Renal pelvis (tissue), 12 donors: ENCODE measurements at places on chromosomes 3 and 15. TPM values are rescaled to one million over a fixed set of nuclear protein-coding genes. Genes with fewer than 3 reads are reported as not detected.

DNA sequence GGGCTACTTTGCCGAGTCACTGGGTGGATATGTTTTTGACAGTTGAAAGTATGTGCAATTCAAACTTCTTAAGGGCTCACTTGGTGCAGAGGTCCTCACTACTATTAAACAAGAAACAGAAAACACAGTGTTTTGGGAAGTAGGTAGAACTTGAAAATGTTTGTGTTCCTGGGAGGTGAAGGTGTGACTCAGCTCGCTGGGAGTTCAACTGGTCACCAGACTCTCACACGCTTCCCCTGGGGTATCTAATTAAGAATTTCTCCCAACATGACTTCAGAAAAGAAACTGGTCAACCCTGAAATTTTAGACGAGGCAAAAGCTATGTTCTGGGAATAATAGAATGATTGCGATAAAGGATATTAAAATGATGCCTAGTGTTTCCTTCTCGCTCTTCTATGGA lies 1039.8 kb upstream of the SEMA6D start:
- no peak for DNase-seq

The MCTP2 gene
- 20.2 TPM for polyA plus RNA-seq

The IL16 gene
- polyA plus RNA-seq, result 5.2 TPM

DNA sequence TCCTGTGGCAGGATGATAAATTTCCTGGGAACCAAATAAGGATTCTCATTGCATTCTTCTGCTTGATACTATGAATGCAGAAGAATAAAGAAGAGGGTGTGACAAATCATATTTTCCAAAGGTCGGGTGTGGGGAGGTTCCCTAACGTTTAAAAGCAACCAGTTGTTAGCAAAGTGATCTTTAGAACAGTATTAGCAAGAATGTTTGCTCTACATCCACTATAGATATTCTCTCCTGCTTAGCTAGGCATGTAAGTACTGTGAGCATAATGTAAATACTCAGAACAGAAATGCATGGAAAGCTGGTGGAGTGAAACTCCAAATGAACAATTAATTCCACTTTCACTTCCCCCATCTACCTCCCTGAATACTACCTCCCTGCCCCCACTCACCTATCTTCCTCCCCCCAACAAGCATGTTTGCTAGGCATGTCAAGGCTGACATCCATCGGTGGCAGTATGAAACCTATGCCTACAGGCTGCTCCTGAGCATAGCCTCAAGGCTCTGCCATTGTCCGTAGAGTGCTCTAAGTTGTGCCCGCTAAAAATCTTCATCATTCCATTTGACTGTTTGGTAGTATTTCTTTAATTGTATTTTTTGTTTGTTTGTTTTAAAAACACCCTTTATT lies 329.7 kb downstream of the TIGIT start:
- DNase-seq, result no peak

DNA sequence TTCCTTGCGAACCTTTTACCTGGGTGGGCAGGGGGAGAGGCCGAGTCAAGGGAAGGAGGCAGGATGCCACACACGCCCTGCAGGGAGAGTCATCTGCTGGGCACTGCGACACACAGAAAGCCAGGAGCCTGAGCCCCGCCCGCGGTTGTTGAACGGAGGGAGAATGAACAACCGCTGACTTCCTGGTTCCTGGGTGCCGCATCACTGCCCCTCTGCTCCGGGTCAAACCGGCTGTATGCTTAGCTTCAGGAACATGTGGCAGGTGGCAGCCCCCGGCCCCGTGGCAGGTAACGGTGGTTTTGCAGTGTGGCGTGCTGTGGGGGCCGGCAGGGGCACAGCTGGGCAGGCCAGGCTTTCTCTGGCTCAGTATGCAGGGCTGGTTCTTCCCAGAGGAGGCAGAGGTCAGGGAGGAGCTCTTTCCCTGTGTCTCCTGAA lies 33.4 kb downstream of the APBA2 start:
- no peak for DNase-seq

The XIRP1 gene
- 0.13 TPM for polyA plus RNA-seq

GRCh38 chr3:152703245-152703890 lies 131.6 kb upstream of the P2RY1 start:
- DNase-seq, result no peak

- DNase-seq, result no peak
Observed at GRCh38 chr15:75346796-75347221, at the start of gene NEIL1. Gene NEIL1 (plus strand): TSS chr15:75347039. CDS start chr15:75348906, 1,867 bp downstream.

- DNase-seq, result no peak
Observed at GRCh38 chr3:59940718-59941117, 890.9 kb upstream of the CFAP20DC start.

The SLC22A14 gene
- polyA plus RNA-seq, result 0.36 TPM

The GPR176 gene
- 15.1 TPM for polyA plus RNA-seq
